ENCODE measurements at places on chromosomes 2 and 18.

GRCh38 chr2:133748007-133748700 lies 179.9 kb upstream of the NCKAP5 start:
- peak; percentile 1 for DNase-seq

GRCh38 chr2:66073172-66073571 lies 361.8 kb upstream of the MEIS1 start:
- DNase-seq: no peak

DNA sequence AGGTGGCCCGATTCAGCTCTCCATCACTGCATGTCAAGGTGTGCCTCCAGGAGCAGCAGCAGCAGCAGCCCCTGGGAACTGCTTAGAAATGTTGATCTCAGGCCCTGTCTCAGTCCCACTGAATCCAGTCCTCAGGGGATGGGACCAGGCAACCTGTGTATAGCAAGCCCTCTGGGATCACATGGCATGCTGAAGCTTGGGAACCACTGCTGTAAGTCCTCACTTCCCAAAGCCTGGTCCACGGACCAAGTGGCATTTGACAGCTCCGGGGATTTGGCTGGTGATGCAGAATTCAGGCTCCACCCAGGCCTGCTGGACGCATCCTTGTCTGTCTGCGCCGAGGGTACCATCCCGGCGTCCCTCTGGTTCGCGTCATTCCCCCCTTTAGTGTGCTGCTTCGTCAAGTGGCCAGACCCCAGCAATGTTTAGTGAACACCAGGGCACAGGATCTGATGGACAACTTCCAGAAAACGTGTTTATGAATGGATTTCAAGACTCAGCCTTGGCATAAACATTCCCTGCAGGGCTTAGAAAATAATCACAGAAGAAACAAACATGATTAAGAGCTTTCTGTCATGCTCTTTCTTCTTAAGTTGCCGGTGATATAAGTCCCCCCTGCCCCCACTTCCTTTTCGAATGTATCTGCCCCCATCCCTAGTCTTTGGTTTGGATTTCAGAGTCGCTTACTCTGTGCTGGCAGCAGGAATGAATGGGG lies 234.0 kb downstream of the GBX2 start:
- no peak for DNase-seq

- no peak for DNase-seq
These were observed 29.7 kb upstream of the CCDC150 start for GRCh38 chr2:196609806-196610205.

- peak; percentile 13 for DNase-seq
These were observed 64.5 kb upstream of the HDAC4 start for GRCh38 chr2:239465017-239466001.

GRCh38 chr2:38277245-38278116 lies 99.6 kb downstream of the ATL2 start:
- DNase-seq: peak; percentile 27
